ENCODE measurements at places on chromosomes 12 and 14. TPM values are rescaled to one million over a fixed set of nuclear protein-coding genes. Genes with fewer than 3 reads are reported as not detected.

Gene LRRC10
- not detected for total RNA-seq

Gene PRIM1
- total RNA-seq, result 60.1 TPM

DNA sequence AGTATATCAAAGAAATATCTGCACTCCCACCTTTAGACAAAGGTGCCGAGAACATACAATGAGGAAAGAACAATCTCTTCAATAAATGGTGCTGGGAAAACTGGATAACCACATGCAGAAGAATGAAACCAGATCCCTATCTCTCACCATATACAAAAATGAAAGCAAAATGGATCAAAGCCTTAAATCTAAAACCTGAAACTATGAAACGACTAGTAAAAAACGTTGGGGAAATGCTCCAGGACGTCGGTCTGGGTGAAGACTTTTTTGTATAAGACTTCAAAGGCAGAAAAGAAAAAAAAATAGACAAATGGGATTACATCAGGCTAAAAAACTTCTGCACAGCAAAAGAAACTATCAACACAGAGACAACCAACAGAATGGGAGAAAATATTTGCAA is 83.8 kb downstream of the PPM1A start:
- no peak for DNase-seq

DNA sequence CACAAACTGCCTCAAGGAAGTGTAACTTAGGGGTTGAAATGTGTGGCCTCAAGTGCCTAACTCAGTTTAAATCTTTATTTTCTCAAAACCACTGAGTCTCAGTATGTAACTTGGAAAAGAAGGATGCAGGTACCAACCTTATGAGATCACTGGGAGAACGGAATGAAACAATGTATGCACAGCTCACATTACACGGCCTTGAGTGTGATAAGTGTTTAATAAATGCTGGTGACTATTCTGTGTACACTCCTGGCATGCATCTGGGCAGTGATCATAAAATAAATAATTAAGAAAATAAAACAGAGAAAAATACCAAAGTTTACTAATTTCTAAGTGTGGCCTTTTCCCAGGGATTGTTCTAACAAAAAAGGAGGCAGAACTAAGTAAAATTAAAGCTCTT is 974.5 kb upstream of the FLRT2 start:
- no peak for DNase-seq

GRCh38 chr14:72680853-72681640 is 212.9 kb downstream of the DPF3 start:
- no peak for DNase-seq

DNA sequence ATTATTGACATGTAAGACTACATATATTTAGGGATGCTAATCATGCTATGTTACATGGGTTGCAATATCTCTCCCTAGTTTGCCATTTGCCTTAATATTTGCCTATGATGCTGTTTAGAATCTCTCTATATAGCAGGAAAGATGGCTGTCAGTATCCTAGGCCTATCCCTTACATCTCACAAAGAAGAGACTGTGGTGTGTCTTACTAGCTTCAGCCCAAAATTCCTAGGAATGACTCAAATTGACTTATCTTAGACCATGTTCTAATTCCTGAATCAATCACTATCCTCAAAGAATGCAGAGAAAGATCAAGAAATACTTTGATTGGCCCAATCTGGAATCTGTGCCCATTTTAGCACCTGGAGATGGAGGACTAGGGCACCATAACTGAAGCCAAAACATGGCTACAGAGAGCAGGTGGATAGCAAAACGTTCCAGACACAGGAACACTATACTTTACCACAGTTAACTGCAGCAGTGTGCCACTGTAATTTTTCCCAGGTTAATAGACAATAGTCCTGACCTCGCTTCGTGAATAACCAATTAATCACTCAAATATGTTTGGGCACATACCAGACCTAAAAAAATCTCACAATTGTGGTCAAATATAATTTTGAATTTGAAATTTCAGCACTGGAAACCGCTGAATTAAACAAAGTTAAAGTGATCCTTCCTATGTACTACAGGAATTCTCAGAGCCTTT is 32.7 kb upstream of the GLIPR1 start:
- DNase-seq, result no peak

DNA sequence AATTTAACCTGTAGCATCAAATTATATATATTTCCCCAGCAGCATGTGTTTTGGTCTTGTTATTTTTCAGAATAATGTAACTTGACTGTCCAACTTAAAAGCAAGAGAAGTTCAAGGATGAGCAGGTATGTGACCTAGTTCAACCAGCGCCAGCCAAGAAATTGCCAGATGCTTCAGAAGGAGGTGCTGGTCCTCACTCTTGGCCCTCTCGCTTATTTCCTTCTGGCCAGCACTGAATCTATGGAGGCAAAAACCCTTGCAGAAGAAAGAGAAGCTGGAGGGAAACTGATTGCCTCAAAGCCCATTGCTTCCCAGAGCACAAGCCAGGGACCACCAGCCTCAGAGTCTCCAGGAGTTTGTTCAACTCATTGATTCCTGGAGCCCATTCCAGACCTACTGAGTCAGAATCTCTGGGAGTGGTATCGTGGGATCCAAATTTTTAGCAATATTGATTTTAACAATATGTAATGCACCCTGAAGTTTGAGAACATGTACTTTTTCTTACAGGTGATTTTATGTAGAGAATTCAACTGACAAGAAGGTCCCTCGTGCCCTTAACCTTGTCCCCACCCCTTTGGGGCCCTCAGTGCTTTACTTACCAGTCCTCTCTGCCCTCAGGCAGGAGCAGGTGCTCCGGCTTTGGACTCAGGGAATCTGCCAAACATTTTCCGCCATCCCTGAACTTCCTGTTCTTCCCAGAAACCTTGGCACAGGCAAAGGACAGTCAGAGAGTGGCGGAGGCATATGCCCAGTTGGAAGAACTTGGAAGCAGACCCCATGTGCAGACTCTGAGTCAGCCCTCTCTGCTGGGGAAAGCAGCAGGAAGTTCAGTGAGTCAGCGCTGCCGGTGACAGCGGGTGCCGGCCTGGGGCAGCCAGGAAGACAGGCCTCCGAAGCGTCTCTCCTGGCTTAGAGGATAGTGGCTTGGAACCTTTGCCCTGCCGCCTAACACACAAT is 10.4 kb downstream of the BEST3 start:
- DNase-seq, result peak; percentile 23

- no peak for DNase-seq
Observed at GRCh38 chr12:49369411-49370145, 2.3 kb downstream of the SPATS2 start.
